Naive thymus-derived CD4-positive, alpha-beta T cell (primary cell): ENCODE measurements at places on chromosomes 7 and 10. TPM values are rescaled to one million over a fixed set of nuclear protein-coding genes. Genes with fewer than 3 reads are reported as not detected.

DNA sequence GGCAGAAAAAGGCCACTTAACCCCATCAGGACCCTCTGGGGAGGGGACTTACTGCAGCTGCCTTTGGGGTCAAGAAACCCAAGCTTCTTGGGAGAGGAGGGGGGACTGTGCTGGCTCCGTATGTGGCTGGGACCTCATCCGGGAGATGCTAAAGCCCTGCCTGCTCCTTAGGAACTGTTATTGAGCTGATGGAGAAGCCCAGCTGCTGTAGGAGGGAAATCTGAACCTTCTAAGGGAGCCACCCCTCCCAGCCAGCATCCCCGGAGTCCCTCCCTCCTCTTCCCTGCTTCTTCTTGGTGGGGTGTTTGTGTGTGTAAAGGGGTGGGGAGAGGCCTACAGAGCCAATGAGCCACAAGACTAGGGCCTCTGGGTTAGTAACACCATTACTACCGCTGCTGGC is 8.2 kb downstream of the KCNIP2 start:
- DNase-seq: no peak

The SEMA3A gene
- total RNA-seq: 3.0 TPM

The PDZD7 gene
- total RNA-seq: 1.8 TPM

The BMPER gene
- 0.44 TPM for total RNA-seq

DNA sequence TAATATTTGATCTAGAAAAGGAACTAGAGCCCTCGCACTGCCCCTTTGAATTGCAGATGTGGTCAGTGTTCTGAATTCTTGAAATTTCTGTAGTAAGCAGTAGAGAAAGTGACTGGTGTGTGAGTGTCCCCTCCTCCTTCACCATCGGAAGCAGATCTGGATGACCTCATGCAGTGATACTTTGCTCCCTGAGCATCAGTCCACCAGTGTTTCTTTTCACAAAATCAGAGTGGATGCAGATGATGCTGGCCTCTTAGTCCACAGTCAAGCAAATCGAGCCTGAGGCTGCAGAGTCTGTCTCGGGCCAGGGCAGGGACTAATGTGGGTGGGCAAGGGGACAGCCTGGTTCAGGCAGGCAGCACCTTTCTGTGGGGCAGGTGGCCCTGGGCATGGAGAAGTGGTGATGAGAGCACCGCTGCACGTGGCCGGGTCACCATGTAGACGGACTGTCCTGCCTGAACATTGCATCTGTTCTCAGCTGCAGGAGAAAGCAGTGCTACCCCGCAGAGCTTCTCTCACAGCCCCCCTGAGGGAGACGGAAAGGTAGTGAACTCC is 5.4 kb downstream of the INSIG1 start:
- no peak for DNase-seq

The GARIN1A gene
- total RNA-seq: 1.8 TPM

The LRRC72 gene
- not detected for total RNA-seq

DNA sequence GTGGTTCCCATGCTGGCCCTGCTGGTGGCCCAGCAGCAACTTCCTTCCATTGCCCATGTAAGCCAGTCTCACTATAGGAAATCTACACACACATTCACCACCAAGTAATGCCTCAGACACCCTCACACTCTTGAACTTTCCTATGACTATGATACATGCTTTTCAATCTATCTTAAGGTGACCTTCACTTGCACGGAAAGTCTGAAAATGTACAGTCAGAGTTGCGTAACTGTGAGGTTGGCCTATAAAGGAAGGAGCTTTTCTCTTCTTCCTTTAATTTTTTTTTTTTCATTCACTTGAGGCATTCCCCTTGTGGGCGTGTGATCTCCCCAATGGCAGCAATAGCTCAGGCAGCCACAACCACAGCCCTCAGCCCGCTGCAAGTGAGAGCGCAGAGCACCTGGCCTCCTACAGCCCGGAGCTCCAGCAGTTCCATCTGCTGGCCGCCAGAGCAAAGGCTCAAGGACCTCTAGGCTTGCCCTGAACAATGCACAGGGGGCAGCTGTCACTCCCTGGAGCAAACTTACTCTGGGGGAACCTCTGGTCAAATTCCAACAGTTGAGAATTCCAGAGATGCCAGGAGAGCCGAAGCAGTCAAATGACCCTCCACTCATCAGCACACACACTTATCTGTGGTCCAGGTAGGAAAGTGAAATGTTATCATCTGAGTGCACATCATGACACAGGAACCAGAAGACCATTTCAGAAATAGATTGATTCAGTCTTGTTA is 123.1 kb upstream of the ADO start:
- DNase-seq: peak; percentile 26

- DNase-seq: no peak
Measured at GRCh38 chr10:100339236-100339635, 7.8 kb upstream of the SCD start.

- DNase-seq: no peak
Measured at GRCh38 chr10:107059872-107060271, 104.6 kb downstream of the SORCS1 start.
